ENCODE measurements at places on chromosomes 12 and 14. TPM values are rescaled to one million over a fixed set of nuclear protein-coding genes. Genes with fewer than 3 reads are reported as not detected.

Gene RASSF8
- 6.6 TPM for total RNA-seq

Gene SLC4A8
- 0.20 TPM for total RNA-seq

Gene KRT2
- total RNA-seq: not detected

Gene SLCO1B3
- 36.7 TPM for total RNA-seq

Gene CD4
- total RNA-seq: 35.6 TPM

Gene PGF
- 3.0 TPM for total RNA-seq

Gene DEPDC4
- total RNA-seq: 1.6 TPM

Gene LTBR
- 106 TPM for total RNA-seq

Gene IL31
- total RNA-seq: not detected

Gene FOXJ2
- total RNA-seq: 4.7 TPM

Gene SLC10A1
- total RNA-seq: 61.5 TPM

Gene SLC11A2
- total RNA-seq: 51.6 TPM

Gene MSI1
- not detected for total RNA-seq

DNA sequence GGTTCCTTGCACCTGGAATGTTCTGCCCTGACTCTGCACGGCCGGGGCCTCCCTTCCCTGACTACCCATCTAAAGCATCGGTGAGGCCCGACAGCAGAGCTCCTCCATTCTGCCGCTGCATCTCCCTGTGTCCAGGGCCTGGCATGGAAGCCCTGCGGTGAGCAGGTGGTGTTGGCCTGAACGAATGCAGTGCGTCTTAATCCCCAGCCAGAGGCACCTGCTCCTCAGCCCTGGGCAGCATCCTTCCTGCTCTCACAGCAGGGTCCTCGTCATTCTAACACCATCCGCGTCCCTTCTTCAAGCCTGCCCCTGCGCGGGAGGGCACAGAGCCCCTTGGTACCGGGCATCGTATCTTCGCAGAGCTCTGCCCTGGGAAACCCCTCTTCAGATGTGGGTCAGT, 15.4 kb downstream of the BEGAIN start:
- no peak for DNase-seq

- DNase-seq: no peak
Measured at GRCh38 chr12:115313929-115314328, 630.0 kb upstream of the TBX3 start.

GRCh38 chr14:103007555-103007954, 49.8 kb downstream of the CDC42BPB start:
- DNase-seq: no peak

DNA sequence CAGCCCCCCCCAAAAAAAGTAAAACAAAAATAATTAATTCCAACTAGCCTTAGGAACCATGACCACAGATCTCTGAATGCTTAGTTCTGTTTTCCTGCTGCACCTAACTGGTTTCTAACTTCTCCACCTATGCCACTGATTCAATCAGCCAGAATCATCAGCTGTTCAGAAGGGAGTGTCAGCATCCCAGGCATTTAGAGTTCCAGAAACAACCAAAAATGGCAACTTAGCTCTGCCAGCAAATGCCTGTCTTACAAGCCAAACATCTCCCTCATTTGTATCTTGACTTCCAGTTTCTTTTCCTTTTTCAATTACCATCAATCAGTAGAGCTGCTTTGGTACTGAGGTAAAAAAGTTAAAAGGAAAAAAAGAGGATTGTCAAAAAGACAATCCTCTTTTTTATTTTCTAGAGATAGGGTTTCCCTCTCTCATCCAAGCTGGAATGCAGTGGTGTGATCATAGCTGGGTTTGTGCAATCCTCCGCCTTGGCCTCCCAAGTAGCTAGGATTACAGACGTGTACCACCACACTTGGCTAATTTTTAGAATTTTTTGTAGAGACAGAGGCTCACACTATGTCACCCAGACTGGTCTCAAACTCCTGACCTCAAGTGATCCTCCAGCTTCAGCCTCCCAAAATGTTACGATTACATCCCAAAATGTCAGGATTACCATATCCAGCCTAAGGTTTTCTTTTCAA, 45.2 kb upstream of the ISM2 start:
- DNase-seq: no peak

DNA sequence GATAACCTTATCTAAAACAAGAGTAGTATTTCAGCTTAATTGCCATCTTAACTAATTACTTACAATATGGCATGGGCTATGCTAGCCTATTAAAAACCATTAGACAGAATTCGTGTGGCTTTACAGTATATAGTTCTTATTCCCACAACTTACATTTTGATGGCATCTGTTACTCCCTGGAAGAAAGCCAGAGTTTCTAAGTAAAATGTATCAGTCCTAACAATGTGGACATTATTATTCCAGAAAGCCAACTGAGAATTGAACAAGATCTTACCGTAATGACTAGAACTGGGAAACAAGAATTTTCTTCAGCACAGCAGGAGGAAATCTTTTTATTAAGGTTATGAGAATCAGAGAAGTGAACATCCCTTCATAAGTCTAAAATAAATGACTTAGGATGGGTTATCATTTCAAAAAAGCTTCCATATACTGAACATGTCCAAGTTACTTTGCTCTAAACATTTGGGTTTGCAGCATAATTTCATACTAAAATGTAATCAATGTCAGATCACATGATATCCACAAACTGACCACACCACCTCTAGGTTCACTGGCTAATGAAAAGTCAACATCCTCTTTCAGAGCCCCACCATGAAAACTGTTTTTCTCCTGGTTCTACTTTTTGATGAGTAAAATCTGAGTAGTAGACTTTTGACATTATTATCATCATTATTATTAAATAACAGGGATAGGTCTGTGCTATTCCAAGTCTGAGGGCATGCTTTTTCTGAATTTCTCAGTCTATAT, 179.7 kb downstream of the SSPN start:
- no peak for DNase-seq

DNA sequence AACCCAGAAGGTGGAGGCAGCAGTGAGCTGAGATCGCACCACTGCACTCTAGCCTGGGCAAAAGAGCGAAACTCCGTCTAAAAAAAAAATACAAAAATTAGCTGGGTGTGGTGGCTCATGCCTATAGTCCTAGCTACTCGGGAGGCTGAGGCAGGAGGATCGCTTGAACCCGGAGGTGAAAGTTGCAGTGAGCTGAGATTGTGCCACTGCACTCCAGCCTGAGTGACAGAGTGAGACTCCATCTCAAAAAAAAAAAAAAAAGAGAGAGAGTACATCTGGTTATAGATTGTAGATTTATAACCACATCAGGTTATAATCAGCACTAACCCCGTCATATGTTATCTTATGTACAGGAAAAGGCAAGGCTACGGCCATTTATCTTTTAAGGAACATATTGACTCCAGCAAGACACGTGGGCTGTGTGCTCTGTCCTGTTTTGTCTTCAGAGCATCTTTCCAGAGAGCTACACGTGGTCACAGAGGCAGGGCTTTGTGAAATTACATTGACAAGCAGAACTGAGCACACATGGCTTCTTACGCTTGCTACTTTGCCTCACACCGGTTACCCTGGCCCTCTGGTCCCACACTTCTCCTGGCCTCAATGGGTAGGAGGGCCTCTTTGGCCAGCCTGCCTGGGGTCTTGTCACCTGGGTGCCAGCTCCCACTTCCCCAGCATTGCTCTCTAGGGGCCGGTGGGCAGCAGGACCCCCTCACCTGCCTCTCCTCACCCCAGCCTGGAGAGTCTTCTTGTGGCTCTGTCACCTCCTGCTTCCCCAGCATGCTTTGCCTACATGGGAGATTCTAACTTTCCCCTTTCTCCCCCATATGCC, 6.8 kb upstream of the DYNC1H1 start:
- peak; percentile 22 for DNase-seq

GRCh38 chr12:39205969-39206368, 237.0 kb downstream of the KIF21A start:
- DNase-seq: no peak

DNA sequence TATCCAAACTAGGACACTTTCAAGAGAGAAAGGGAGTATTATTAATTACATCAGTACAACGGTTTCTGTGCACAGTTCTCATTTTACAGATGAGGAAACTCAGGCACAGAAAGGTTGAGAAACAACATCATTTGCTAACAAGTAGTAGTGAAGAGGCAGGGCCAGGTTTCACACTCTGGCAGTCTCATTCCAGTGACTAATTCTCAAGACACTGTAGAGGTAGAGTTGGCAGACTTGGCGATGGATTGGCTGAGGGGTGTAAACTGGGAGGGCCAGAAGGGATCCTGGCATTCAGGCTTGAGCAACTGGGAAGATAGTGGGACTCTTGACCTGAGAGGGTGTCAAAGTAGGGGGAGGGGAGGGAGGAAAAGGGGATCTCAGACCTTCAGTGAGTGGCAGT, 73.8 kb upstream of the BDKRB2 start:
- DNase-seq: no peak

DNA sequence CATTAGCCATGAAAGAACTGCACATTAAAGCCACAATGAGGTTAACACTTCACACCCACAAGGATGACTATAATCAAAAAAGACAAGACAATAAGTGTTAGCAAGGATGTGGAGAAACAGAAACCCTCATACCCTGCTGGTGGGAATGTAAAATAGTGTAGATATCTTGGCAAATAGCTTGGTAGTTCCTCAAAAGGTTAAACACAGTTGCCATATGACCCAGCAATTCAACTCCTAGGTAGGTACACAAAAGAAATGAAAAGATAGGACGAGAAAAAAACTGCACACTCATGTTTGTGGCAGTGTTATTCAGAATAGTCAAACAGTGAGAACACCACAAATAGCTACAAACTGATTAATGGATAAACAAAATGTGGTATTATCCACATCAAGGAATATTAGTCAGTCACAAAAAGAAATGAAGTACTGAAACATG, 93.5 kb downstream of the ATXN2 start:
- no peak for DNase-seq

GRCh38 chr12:85237327-85237726, 42.7 kb upstream of the ALX1 start:
- no peak for DNase-seq

DNA sequence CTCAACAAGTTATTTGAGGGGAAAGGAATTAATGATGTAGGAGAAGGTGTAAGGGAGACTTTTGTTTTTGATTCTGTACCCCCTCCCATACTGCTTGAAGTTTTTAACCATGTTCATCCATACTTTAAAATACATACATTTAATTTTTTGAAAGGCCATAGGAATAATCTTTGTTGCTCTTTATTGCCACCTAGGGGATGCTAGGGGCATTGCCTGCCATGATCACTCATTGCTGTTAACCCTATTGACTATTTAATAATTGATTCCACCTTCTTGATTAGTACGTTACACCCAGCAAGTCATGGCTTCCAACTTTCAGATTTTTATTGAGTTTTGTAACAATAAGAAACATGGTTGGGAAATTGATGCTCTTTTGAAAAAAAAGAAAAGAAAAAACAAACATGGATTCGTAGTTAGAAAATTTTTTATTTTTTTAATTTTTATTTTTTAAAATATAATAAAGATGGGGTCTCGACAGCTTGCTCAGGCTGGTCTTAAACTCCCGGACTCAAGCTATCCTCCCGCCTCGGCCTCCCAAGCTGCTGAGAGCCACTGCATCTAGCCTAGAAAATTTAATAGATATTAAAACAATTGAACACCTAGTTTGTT, 8.5 kb upstream of the PRKAB1 start:
- no peak for DNase-seq

GRCh38 chr12:117872546-117873169, 96.1 kb downstream of the KSR2 start:
- no peak for DNase-seq

DNA sequence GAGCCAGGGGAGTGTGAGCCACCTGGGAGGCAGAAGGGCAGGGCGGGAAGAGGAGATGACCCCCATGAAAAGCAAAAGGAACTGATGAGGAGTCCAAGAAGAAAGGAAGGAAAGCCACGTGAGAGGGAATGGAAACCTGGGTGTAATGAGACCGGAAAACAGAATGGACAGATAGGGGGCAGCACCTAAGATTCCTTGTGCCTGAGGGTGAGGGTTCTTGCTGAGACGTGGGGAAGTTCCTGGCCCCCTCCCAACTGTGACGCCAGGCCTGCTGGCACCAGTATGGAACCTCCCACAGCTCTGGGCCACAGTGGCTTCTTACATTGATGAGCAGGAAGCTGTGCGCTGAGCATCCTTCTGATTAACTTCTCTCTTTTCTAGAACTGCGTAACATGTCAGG, 30.8 kb downstream of the TTC7B start:
- peak; percentile 59 for DNase-seq

- no peak for DNase-seq
Measured at GRCh38 chr14:32607399-32607798, 278.3 kb downstream of the AKAP6 start.

GRCh38 chr14:74255281-74255680, 16.0 kb downstream of the VSX2 start:
- DNase-seq: no peak

DNA sequence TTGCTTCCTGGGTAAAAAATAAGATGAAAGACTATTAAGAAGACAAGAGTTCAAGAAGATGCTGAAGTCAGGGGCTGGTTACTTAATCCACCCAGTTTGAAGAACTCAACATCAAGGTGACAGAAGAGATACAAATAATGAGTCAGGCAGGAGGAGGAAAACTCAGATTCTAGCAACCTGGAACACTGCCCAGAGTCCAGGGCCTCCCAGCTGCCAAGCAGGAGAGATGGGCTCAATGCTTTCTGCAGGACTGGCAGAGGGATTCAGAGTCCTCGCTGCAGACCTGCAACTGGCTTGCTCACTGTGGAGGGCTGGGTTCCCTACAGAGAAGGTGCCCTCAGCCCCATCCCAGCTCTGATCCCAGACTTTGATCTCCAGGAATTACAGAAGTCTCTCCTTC, 28.6 kb upstream of the CEBPE start:
- DNase-seq: no peak

- no peak for DNase-seq
Measured at GRCh38 chr14:64191756-64192155, 102.4 kb downstream of the ESR2 start.

GRCh38 chr12:15708396-15709076, 80.7 kb downstream of the EPS8 start:
- DNase-seq: no peak

GRCh38 chr12:89427508-89428156, 75.3 kb upstream of the DUSP6 start:
- no peak for DNase-seq

DNA sequence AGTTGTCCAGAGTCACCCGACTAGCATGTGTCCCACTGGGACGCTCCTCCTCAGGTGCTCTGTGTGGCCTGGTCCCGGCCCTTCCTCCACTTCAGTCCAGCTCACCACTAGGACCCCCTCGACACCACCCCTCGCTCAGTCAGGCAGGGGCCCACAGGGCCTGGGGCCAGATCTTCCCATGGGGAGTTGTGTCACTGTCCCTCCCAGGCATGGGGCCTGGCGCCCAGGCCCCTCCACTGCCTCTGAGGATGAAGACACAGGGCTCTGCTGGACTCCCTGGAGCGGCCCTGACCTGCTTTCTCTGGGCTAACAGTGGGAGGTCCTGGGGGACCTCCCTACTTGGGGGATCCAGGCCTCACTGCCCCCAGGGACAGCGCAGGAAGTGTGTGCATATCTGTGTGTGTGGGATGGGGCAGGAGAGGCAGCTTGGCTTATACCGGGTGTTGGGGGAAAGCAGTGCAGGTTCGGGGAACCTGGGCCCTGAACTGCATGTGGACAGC, 43.8 kb downstream of the KRT80 start:
- DNase-seq: peak; percentile 36

GRCh38 chr14:24082411-24083080, 11.2 kb downstream of the CPNE6 start:
- no peak for DNase-seq
